ENCODE measurements at places on chromosomes 12 and 14. TPM values are rescaled to one million over a fixed set of nuclear protein-coding genes. Genes with fewer than 3 reads are reported as not detected.
A peak's percentile ranks its signal among the peaks of the same experiment; 100 is the strongest.

PMEL gene
- 10.4 TPM for total RNA-seq

- no peak for DNase-seq
These were observed 79.9 kb upstream of the CD163 start for GRCh38 chr12:7583471-7583870.

DNA sequence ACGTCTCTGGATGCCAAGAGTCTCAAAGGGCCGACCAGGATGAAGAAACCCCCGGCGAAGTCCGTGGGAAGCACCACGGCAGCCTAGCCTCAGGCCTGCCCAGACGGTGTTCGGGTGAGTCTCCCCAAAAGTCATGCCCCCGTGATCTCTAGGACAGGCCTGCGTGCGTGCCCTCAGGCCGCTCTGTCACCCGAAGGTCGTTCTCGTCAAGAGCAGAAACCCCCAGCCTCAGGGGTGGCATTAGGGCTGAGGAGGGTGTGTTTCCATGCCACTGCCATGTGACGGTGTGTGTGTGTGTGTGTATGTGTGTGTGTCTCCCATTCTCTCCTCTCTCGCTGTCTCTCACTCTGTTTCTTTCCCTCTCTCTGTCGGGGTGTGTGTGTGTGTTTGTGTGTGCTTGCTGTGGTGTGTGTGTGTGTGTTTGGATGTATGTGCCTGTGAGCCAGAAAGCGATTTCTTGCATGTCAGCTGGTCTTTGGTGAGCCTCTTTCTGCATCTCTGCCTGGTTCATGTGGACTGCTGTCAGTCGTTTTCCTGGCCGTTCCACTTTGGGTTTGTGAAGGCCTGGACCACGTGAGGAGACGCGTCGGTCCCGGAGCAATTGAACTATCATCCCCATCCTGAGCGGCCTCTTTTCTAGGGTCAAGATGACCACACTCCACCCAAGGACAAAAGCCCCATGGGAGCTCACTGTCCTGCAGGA is 772.5 kb upstream of the ALG10B start:
- DNase-seq = no peak

DNA sequence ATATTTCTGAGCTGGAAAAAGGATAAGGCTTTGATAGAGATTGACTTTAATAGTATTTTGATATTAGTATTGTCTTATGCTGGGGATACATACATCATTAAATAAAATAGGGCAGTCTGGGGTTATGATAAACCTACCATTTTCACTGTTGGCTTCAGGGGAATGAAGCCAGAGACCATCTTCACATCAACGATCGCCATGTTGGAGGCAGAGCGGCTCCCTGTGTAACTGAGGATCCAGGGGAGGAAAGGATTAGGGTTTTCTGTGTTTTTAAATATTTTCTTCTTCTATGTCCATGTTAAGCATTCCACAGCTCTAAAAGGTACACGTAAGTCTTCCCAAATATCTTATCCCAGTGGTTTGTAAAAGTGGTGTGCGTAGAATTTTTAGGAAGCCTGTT is 45.4 kb downstream of the A2M start:
- DNase-seq = no peak

DNA sequence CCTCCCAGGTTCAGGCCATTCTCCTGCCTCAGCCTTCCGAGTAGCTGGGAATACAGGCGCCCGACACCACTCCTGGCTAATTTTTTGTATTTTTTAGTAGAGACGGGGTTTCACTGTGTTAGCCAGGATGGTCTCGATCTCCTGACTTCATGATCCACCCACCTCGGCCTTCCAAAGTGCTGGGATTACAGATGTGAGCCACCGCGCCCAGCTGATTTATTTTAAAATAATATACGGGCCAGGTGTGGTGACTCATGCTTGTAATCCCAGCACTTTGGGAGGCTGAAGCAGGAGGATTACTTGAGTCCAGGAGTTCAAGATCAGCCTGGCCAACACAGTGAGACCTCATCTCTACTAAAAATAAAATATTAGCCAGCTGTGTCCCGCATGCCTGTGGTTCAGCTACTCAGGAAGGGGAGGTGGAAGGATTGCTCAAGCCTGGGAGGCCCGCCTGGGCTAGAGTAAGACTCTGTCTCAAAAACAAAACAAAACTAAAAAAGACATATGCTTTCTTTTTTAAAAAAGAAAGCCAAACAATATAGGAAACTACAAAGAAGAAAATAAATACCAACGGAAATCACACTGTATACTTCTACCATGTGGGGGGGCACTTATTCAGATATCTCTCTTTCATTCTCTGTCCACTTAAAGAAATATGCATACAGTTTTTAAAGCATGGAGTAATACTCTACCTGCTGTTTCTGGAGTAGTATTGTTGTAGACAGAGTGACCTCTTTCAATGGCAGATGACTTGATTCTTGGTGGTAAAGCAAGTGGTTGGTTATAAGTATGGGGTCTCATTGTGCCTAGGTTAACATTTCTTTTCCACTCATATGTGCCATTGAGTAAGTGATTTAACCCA is 930 bp upstream of the MIA2 start:
- peak; percentile 21 for DNase-seq

GRCh38 chr12:111438481-111438880 is 32.8 kb downstream of the SH2B3 start:
- DNase-seq = peak; percentile 45

CCDC177 gene
- total RNA-seq = not detected

- no peak for DNase-seq
These were observed 67.7 kb downstream of the GXYLT1 start for GRCh38 chr12:42076976-42077375.

DNA sequence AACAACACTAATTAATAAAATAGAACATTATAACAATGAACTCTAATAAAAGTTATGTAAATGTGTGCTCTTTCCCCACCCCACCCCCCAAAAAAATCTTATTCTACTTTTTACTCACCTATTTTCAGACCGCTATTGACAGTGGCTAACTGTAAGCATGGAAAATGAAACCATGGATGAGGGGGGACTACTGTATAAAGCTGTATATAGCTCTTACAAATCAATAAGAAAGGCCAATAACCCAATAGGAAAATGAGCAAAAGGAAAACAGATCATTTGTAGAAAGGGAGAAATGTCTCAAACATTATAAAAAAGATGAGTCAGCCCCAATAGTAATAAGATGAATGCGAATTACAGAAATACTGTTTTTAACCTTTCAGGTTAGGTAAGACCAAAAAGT is 27.4 kb downstream of the YEATS4 start:
- DNase-seq = no peak

GRCh38 chr14:94974893-94975292 is 182.4 kb downstream of the DICER1 start:
- no peak for DNase-seq

GRCh38 chr12:93767524-93767863 is 90.3 kb downstream of the CRADD start:
- no peak for DNase-seq

DNA sequence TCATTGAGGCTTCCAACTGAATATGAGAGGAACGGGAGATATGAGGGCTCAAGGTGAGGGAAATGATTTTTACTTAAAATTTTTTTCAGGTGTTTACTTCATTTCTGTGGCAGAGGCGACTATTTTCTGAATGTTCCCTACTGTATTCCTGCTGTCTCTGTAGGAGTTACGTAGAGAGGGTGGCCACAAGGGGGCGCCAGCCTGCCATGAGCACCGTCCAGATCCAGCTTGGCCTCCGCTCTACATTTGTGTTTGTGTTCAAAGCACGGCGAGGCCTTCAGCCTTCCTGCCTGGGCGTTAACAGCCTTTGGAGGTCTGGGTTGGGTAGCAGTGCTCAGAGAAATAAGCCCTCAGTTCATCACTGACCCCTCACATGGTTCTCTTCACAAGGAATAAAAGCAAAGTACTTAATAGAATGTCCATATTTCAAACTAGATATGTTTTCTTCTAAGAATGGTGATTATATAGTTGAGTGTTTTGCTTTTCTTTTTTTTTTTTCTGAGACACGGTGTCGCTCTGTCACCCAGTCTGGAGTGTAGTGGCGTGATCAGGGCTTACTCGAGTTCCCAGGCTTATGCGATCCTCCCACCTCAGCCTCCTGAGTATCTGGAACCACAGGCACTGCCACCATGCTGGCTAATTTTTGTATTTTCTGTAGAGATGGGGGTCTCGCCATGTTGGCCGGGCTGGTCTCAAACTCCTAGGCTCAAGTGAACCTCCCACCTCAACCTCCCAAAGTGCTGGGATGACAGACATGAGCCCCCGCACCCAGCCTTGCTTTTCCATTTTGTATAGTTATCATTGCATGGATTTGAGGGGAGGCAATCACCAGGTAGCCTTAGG is 22.3 kb downstream of the CKB start:
- DNase-seq = peak; percentile 42

GRCh38 chr14:68482772-68483395 is 310.0 kb downstream of the ZFP36L1 start:
- no peak for DNase-seq

- peak; percentile 54 for DNase-seq
These were observed 522 bp downstream of the R3HDM2 start for GRCh38 chr12:57430112-57430930.

DNA sequence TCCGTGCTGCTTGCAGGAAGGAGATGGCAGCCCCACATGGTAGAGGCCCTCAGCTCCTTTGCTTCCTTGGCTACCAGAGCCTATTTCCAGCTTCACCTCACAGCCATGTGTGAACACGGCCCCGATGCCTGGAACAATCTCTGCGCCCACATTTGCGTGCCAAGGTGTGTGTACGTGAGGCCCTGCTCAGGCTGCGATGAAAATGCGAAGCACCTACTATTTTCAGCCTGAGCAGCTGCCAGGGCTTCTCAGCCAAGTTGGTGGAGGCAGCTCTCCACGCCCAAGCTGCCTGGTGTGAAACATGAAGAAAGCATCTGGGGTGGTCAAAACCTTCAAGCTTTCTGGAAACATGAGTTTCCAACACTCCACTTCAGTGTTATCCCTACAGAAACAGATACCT is 177.8 kb upstream of the EGLN3 start:
- DNase-seq = no peak

DNA sequence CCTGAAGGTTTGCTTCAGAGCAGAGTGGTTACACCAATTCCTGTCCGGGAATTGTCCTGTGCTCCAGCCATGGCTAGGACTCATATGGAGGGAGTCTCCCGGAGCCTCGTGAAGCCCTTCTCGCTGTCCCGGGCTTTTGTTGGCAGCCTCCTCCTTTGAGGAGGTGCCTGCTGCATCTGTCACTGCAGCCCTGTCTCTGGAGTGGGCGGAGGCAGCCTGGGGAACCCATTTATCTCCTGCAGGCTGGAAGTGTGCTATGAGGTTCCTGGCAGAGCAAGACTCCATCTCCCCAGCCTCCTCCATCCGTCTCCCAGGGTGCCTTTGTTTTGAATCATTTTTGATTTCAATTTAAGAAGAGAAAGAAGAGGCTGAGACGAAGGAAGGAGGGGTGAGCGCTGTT is 355.3 kb downstream of the GLT1D1 start:
- DNase-seq = no peak

- no peak for DNase-seq
These were observed 8.9 kb upstream of the FAIM2 start for GRCh38 chr12:49912345-49913255.

DNA sequence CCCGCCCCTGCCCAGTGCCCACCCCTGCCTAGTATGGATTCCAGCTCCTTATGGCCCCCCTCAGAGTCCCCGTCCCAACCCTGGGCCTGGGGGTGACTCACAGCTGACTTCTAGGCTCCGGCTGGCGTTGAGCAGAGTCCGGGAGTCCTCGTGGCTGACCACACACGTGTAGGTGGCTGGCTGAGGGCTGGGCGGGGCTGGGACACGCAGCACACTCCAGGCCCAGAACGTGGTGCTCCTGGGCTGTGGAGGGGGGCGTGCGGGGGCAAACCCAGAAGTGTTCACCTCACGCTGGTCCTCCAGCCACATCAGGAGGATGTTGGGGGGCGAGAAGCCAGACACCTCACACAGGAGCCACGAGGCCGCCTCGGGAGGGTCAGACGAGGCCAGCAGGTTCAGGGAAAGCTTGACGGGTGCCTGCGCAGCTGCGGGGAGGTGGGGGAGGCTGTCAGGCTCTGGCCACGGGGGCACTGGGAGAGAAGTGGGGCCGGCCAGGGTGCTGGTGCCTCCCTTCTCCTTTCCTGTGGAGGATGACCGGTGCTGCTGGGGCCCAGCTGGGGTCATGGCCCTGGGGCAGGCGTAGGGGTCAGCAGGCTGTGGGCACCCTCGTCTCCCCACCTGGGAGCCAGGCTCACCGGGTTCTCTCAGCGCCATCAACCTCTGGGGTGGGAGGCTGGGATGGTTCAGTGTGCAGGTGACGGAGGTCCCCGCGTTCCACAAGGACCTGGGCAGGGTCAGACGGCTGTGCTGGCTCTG is 314.1 kb downstream of the TMEM121 start:
- no peak for DNase-seq

- peak; percentile 68 for DNase-seq
These were observed 880.3 kb upstream of the MGAT4C start for GRCh38 chr12:87136330-87136976.

DNA sequence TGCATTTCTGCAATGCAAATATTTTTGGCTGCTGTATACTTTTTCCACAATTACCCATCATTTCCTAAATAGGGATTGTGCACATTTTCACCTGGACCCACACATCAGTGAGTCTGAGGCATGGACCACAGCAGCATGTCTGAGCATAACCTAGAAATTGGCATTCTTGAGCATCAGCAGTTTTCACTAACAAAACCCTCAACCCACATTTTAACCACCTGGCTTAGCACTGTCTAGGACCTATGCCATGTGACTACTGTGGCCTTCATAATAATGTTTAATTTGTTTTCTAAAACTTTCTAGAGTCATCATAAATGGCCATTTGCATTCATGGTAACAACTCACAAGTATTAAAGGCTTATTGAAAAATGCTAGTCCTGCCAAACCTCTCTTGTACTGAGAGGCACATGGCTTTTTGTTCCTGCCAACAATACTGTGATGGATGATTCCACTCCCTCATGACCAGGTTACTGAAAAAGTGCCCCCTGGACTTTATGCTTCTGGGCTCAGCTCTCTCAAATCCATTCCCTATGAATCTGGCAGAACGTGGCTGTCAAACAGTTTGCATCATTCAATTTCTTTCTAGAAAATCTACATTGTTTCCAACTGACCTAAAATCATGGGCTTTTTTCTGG is 240.0 kb downstream of the MDGA2 start:
- no peak for DNase-seq

INHBC gene
- total RNA-seq = not detected
